ENCODE measurements at places on chromosomes 5 and 9.

GRCh38 chr5:66757219-66757833 is 161.1 kb downstream of the MAST4 start:
- peak; percentile 4 for DNase-seq

DNA sequence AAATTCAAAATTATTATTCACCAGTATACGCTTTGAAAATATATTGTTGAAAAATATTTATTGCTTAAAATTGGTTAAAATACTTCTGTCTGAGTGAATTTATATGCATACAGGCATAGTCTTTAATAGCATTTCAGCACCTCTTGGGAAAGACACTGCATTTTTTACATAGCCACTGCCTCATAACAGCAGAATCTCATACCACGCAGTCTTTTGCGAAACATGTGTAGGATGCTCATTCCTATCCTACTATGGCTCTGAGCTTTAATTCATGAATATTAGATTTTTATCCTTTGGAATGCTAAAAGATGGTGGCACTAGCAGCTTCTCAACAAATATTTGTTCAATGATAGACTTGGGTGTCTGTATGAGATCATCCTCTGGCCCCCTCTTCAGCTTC is 94.0 kb upstream of the SH3GL2 start:
- no peak for DNase-seq

- no peak for DNase-seq
These were observed 1215.9 kb downstream of the EFNA5 start for GRCh38 chr5:106454651-106455415.

DNA sequence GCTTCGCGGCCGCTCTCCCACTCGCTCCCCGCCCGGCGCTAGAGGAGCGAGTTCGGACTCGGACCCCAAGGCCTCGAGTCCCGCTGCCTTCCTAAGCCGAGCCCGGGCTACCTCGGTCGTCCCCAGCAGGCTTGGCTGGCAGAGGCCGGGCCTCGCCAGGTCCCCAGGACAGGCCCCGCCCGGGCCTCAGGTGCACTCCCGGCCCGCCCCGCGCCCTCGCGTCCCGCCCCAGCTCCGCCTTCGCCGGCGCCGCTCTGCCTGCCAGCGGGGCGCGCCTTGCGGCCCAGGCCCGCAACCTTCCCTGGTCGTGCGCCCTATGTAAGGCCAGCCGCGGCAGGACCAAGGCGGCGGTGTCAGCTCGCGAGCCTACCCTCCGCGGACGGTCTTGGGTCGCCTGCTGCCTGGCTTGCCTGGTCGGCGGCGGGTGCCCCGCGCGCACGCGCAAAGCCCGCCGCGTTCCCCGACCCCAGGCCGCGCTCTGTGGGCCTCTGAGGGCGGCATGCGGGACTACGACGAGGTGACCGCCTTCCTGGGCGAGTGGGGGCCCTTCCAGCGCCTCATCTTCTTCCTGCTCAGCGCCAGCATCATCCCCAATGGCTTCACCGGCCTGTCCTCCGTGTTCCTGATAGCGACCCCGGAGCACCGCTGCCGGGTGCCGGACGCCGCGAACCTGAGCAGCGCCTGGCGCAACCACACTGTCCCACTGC is at the start of gene SLC22A5:
Gene SLC22A5 (plus strand): TSS at position 237 of the 707 bp plus-strand sequence. CDS start 263 bp downstream, at position 500.
- DNase-seq = peak; percentile 64

GRCh38 chr9:98504298-98505282 is 204.1 kb downstream of the GABBR2 start:
- no peak for DNase-seq

DNA sequence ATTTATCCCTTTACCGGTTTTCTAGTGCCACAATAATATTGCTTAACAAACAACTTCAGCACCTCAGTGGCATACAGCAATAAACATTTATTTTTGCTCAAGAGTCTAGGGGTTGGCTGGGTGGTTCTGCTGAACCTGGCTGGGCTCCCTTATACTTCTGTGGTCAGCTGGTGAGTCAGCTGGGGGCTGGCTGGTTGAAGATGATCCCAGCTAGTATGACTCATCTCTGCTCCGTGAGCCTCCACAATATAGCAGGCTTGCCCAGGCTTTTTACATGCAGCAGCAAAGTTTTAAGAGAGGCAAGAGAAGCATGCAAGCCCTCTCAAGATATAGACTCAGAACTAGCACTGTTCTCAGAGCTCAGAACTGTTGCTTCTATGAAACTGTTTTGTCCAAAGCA is 523.5 kb upstream of the CLINT1 start:
- DNase-seq = peak; percentile 11

GRCh38 chr5:78190402-78190801 is 104.1 kb downstream of the AP3B1 start:
- DNase-seq = no peak
